ENCODE measurements at places on chromosomes 5 and 9.

GRCh38 chr9:108297073-108297472 lies 558.7 kb downstream of the ACTL7B start:
- DNase-seq: peak; percentile 20

- no peak for DNase-seq
These were observed 772.3 kb downstream of the MAT2B start for GRCh38 chr5:164277720-164278119.

GRCh38 chr5:136665331-136665730 lies 300.0 kb upstream of the TRPC7 start:
- no peak for DNase-seq

- no peak for DNase-seq
These were observed 70.8 kb upstream of the STARD4 start for GRCh38 chr5:111582993-111583601.

DNA sequence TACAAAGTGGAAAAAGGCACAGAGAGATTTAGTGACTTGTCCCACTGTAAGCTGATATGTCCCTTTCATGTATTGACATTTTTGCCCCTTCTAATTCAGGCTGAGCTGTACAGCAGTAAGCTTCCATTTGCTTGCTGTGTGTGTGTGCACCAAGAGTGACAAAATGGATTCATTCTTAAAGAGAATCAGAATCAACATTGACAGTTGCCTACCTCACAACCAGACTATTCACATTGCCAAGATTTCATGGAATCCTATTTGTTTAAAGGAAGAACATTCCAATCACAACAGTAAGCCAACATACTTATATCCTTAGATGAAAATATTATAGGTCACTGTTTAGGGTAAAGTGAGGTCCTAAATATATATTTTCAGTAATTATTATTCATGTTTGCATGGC lies 102.6 kb downstream of the TMEM232 start:
- no peak for DNase-seq

GRCh38 chr9:18666986-18667772 lies 193.2 kb downstream of the ADAMTSL1 start:
- DNase-seq: no peak

DNA sequence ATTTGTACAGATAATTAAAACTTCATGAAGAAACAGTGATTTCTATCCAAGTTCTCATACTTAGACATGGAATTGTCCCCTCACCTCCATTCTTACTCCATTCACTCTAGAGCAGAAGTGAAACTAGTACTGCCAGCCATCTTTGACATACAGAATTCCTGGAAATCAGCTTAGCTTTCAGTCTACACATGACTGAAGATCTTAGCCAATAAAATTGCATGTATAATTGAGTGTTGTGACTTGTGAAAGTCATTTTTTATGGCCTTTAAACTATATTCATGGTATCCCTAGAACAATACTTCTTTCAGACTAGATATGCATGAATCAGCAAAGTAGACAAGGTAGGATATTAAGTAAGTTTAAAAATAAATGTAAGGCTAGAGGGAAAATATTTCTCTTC lies 705.2 kb upstream of the ZNF608 start:
- DNase-seq: no peak

DNA sequence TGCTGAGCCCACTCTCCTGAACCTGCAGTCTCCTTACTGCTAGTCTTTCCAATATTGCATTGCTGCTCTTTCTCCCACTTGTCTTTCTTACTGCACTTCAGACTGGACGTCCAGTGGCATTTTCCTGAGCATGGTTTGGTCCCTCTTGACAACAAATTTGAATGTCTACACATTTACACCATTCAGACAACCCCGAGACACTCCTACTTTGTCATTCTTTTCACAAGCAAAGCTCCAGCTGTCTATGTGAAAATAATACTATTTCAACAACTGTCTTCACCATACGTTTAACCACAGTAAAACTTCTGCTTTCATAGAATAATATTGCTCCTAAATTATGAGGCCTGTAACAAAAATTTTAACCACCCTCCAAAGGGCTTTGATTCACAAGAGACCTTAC lies 10.4 kb upstream of the APTX start:
- DNase-seq: no peak

GRCh38 chr9:87513880-87514535 lies 16.3 kb downstream of the DAPK1 start:
- DNase-seq: no peak

GRCh38 chr9:117293206-117294114 lies 121.4 kb downstream of the ASTN2 start:
- DNase-seq: no peak

GRCh38 chr5:150158170-150158949 lies 2.7 kb upstream of the PDGFRB start:
- no peak for DNase-seq

GRCh38 chr9:101626295-101626694 lies 31.5 kb upstream of the PPP3R2 start:
- no peak for DNase-seq

- no peak for DNase-seq
These were observed 136.7 kb downstream of the RGS3 start for GRCh38 chr9:113600023-113600823.

GRCh38 chr5:138148811-138149210 lies 9.6 kb upstream of the NME5 start:
- no peak for DNase-seq

- no peak for DNase-seq
These were observed 62.0 kb downstream of the TTLL11 start for GRCh38 chr9:122031157-122031556.

DNA sequence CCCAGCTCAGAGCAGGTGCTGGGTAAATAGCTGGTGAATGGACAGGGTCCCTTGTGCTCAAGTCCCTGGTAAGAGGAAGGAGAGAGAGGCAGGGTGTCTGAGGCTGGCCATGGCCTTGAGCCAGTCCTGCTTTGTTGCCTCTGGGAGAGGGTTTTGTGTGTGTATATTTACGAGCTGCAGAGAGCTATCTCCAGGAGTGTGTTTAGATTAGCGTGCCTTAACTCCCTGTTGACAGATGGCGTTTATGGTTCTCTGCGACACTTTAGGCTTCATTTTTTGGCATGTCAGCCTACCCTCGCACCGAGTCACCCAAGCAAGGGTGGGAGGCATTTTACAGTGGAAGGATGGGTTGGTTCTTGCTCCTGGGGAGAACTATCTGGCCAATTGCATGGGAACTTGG lies 22.2 kb downstream of the HMCN2 start:
- DNase-seq: no peak

DNA sequence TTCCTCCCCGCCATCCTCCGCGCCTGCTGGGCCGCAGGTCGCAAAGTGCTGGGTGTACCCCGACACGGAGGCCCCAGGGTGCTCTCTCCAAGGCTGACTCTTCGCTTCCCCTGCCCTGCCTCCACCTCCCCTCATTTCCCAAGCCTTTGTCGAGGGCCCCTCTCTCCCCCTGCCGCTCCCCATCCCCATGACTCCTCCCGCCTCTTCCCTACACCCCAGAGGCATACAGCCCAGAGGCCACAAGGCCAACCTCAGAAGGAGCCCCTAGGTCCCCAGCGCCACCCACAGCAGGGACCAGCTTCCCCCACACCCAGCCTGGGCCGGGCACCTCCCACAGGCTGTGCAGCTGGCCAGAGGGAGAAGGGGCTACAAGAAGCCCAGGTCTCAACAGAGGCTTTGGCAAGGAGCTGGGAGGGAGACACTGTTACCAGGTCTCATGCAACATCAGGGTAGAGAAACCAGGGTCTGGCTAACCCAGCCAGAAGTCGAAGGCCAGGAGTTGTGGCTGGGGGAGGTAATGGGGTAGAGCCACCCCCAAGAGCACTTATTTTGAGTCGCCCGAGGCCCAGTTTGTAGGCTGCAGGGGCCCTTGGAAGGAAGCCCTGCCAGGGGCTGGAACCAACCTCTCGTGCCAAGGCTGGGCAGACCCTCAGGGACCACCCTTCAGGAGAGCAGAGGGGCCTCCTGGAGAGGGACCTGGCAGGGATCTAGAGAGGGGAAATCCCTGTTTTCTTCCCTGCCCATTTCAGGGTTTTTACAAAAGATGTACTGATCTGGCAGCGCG lies 24.5 kb upstream of the SARDH start:
- DNase-seq: no peak

GRCh38 chr5:118270526-118270925 lies 717.8 kb downstream of the DTWD2 start:
- no peak for DNase-seq

- no peak for DNase-seq
These were observed 19.1 kb downstream of the TPPP start for GRCh38 chr5:673831-674629.

DNA sequence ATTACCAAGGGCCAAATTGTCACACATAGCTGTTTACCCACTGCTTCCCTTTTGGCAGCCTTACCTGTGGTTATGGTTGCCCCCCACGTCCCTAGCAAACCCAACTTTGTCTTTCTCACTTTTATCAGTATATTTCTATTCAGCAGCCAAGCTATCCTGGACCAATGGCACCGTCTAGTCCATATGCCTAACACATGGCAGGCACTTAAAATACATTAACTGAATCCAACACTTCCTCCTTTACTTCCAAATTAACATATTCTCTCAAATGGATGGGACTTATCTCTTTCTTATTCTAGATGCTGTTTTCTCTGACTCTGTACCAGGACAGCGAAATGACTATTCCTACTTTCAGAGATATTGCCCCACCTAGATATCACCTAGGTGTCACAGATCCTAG lies 50.9 kb upstream of the SLC44A1 start:
- DNase-seq: no peak

GRCh38 chr5:310941-311434 lies 10.5 kb upstream of the AHRR start:
- no peak for DNase-seq

DNA sequence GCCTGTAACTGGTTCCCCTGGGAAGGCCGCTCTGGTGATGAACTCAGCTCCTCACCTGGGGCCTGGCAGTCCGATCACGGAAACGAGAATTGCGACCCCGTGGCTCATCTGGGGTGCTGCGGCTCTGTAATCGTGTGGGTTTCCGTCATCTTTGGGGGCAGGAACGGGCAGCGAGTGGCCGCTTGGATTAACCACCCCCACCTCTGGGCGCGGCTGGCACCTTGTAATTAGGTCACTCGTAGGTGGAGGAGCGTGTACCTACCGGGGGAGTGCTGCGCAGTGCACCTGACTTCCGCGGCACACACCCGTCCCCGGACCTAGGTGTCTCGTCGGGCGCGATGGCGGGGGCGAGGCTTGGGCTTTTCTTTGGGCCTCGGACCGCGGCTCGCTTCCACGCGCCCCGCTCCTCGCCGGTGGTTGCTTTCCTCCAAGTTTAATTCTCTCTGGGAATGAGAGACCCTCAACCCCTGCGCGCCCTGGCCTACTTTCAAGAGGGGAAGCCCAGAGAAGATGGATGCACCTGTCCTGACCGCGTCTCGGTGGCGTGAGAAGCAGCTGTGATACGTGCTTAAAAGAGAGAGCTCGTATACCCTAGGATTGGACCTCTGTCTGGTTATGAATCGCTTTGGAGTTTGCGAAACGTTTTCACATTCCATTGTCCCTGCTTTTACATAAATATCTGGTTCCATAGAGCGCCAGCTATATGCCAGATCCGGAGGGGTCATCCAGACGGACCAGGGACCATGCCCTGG lies 744 bp upstream of the PPP2CA start:
- no peak for DNase-seq

GRCh38 chr5:135353952-135354721 lies 44.9 kb downstream of the MACROH2A1 start:
- DNase-seq: no peak

GRCh38 chr9:96163161-96163560 lies 138.8 kb downstream of the HSD17B3 start:
- no peak for DNase-seq

- DNase-seq: no peak
These were observed 52.9 kb downstream of the CETN3 start for GRCh38 chr5:90356622-90357021.

DNA sequence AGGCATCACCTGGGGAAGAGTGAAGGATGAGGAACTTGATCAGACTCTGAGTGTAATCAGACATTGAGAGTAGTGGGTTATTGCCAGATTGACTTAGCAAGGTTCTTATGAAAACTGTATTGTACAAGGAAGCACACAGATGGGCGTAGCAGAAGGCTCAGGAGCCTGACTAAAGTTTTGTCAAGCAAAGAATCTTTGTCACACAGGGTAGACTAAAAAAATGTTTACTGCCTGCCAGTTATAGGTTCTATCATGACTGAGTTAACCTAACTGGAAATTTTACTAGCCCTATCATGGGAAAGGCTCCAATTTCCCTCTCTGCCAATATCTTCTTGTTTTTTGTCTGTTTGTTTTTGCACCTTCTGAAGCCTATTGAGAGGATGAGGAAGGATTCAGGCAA lies 19.1 kb downstream of the CAMK4 start:
- DNase-seq: no peak

- DNase-seq: no peak
These were observed 395.1 kb upstream of the RPS23 start for GRCh38 chr5:82673057-82673809.

DNA sequence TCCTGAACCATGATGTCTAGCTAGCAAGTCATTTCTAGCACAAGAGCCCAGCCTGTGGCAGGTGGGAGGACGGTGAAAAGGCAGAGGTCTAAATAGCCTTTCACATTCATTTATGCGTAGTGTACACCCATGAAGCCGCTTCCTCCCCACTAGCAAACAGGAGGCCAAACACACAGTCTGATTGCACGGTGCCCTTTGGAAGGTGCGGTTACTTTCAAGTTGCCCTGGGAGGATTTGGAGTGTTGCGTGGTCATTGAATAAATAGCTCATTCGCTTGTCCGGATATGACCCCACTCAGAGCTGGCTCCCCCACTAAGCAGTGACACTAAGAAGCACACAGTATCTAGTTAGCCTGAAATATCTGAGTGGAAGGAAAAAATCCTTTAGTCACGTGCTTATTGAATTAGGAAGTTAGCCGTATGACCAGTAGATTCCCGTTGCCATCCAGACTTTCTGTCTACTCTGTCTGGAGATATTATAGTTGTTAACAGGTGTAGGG lies 664 bp upstream of the ARSB start:
- DNase-seq: no peak

DNA sequence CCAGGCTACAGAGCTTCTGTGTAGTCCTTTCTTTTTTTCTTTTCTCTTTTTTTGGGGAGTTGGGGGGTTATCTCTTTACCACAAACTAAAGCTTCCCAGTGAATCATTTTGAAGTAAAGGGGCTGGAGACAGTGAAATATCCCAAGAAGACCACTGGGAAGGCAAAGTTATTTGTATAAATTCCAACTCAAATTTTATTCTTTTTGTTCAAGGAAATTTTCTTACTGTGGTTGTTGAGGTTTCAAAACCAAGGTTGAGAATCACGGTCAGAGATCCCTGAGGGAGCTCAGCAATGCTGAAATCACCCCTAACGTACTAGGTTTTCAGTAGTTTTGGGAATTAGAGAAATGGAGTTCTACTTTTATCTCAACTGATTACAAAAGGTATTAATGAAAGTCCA lies 175.7 kb downstream of the ARHGEF28 start:
- DNase-seq: no peak

GRCh38 chr9:113154471-113154870 lies 3.7 kb downstream of the SLC31A2 start:
- no peak for DNase-seq

GRCh38 chr5:69368458-69369339 lies 621 bp downstream of the AK6 start:
- DNase-seq: peak; percentile 5

DNA sequence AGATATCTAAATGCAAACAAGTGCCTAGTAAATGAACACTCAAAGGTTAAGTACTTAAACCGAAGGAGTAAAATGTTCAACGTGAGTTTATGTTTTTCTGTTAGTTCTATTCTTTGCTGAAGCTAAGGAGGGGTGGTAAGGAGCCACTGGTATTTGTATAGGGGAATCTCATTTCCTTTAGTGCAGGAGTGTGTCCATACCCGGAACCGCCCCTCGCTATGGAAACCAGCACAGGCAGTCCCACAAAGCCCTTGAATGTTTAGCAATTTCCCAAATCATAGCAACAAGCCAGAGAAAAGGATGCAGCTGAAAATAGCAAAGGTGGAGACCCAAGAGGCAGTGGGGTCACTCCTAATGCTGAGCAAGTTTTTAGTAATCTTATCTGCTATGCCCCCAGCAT lies 78.8 kb upstream of the STK32A start:
- no peak for DNase-seq
